ENCODE measurements at places on chromosomes 16 and 17.

GRCh38 chr17:72788950-72789585 is 303.4 kb downstream of the SLC39A11 start:
- no peak for DNase-seq

- no peak for DNase-seq
Observed at GRCh38 chr16:11843861-11844260, 7.5 kb downstream of the RSL1D1 start.

DNA sequence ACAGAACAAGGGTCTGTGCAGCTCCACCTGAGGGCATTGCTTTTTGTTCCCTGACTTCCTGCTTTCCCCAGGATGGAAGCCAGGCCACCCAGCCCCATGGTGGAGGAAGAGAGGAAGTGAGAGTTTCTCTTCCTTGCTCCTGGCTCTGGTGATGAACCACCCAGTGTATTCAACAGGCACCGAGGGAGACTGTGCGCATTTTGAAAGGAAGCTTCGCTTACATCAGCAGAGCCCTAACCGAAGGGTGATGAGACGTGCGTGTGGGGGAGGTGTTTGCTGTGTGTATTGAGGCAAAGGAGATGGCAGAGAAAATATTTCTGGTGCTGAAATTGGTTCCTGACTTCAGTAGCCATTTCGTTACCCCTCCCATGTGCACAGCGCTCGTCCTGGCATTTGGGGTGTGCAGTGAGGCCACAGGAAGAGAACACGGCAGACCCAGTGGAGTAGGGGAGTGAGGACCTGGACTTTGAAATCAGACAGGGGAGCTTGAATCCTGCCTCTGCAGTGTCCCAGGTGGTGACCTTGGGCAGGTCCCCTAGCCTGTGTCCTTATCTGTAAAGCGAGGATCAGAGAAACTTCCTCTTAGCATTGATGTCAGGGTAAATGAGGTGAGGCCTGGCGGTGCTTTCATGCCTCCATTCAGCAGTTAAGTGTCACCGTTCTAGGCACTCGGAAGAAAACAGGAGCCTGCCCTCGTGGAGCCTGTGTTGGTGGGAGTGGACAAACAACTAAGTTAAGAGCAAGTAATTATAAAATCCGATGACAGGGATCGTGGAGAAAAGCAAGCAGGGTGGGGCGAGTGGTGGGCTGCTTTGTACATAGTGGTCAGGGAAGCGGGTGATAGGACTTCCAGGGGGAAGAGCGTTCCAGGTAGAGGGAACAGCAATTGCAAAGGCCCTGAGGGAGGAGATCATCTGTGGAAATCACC is 7.4 kb downstream of the CMIP start:
- peak; percentile 35 for DNase-seq

GRCh38 chr17:17985555-17985954 is 12.9 kb downstream of the DRC3 start:
- no peak for DNase-seq

DNA sequence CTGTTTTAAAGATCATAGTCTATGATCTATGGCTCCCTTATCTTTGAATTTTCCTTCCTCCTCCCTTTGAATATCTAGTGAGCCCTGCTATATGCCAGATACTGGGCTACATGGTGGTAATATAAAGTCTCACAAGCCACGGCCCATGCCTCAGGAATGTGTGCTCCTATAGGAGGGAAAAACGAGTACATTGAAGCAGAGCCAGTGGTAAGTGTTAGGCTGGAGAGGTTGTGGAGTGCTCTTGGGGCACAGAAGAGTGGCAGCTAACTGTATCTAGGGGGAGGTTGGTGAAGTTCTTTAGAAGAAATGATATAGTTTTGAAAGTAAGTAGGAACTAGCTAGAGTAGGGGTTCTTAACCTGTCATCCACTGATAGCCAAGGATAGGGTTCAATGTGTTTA is 105.8 kb upstream of the PMFBP1 start:
- DNase-seq = no peak

DNA sequence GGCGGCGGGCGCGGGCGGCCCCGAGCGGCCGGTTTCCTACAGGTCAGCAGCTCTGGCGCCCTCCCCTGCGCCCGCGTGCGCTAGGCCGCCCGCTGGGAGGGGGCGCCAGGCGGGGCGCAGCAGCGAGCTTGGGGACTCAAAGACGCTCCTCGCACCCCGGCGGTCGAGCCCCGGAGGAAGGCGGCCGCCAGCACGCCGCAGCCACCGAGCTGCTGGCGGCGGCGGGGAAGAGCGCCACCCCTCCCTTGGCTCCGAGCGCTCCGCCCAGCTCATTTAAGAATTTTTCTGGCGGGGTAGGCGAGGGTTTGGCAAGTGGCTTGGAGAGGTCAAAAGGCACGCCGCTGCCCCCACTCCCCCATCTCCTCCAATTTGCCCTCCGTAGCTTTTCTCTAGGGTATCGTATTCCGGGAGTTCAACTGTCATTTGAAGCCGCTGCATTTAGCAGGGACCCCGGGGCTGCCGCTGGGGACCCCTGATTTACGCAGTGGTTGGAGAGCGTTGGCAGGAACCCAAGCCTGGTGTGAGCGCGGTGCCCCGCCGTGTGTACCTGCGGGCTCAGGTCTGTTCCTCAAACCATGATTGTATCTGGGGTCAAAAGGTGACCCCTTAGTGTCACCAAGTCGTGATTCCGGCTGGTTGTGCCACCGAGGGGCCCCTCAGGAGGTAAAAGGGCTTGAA is 59.5 kb upstream of the GSE1 start:
- peak; percentile 46 for DNase-seq

GRCh38 chr16:12453832-12454231 is 349.9 kb downstream of the CPPED1 start:
- no peak for DNase-seq

- no peak for DNase-seq
Observed at GRCh38 chr16:75111961-75112733, 4.4 kb downstream of the LDHD start.

DNA sequence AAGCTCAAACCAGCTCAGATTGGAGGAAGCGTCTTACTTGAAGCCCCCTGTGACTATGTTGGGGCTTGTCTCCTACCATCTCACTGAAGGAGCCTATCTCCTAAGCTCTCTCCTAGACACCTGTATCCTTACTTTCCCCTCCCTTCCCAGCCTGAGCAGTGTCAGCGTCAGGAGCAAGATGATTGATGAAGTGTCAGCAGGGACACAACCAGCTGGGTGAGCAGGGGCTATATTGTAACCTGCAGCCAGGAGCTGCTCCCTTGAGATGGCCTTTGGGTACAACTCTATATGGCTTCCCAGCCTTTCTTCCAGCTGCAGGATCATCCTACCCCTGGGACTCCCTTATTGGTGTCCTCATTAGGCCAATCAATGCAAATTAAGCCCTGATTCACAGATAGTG is 83.2 kb upstream of the HSBP1 start:
- DNase-seq = no peak

- no peak for DNase-seq
Observed at GRCh38 chr17:10698096-10698818, 863 bp downstream of the ADPRM start.

DNA sequence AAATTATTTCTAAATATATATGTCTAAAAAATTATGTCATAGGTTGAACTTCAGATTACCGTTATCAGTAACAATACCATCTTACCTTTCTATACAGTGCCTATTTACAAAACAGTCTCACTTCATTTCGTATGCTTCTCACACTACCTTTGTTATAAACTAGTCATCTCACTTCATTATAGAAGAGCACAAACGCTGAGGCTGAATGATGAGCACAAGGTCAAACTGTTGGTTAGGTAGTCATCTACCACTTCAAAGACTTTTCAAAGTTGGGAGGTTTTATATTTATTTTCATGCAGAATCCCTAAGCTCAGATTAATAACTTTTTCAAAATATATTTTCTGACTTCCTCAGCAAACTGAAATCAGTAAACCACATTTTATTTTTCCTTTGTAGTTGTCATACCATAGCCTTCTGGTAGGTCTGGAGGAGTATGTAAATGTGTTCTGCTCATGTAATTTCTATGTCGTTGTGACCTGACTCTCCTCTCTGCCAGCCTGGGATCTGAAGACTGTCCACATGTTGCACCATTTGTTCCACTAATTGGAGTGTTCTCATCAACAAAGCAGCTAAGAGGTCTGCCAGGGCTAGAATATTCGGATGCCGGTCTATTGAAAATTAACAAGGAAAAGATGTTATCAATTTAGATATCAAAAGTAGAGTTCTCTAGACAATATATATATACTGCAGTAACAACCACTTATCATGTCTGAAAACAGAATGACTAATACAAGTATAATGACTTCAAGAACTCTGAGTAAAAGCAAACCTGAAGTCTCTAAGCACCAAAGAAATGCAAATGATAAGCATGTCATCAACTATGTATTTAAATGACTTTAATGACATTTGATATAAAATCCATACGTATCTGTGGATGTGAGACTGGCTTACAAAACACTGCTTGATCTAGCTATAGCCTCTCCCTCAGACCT is 73.9 kb downstream of the CEP95 start:
- no peak for DNase-seq

- no peak for DNase-seq
Observed at GRCh38 chr17:18246109-18246725, 12.3 kb downstream of the FLII start.

GRCh38 chr16:14131774-14132695 is 60.9 kb downstream of the MRTFB start:
- DNase-seq = no peak

DNA sequence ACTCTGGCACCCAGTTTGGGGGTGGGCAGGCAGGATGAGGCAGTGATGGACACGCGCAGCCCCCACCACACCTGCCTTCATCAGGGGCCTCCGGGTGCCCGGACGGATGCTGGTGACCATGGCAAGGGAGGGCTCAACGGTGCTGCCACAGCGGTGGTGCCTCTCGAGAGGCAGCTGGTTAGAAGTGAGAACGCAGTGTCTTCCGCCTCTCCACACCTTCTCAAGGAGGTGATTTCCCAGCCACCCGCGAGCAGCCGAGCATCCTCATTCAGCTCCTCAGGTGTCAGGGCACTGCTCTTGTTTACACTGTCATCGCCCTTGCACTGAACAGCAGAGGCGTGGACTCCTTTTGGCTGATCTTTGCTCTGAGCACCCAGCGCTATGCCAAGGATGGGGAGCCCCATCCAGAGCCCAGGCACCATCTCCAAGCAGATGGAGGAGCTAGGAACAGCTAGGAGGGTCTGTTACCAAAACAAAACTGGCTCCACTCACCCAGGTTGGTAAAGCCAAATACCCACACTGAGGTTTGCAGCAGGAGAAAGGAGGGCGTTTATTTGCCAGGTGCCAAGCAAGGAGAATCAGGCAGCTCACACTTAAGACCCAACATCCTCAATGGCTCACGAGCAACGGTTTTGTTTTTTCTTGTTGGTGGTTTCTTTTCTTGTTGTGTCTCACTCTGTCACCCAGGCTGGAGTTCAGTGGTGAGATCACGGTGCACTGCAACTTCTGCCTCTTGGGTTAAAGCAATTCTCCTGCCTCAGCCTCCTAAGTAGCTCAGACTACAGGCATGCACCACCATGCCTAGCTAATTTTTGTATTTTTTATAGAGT is 174.3 kb upstream of the TNRC6C start:
- DNase-seq = peak; percentile 40
